ENCODE measurements at places on chromosomes 2 and 18. TPM values are rescaled to one million over a fixed set of nuclear protein-coding genes. Genes with fewer than 3 reads are reported as not detected.

- H3K27me3 ChIP-seq, result peaks cover 22% of the 10 kb centered on the region
- H3K4me1 ChIP-seq, result no peaks in the 10 kb centered on the region
- DNase-seq, result no peak
- H3K27ac ChIP-seq, result no peak overlapping the region
Observed at GRCh38 chr2:181850936-181851560, 40.5 kb upstream of the ITPRID2 start.

- H3K4me1 ChIP-seq, result no peaks in the 10 kb centered on the region
- H3K27me3 ChIP-seq, result peaks cover 7% of the 10 kb centered on the region
- DNase-seq, result no peak
- H3K4me3 ChIP-seq, result no peak overlapping the region
Observed at GRCh38 chr2:230042195-230042594, 26.5 kb downstream of the SLC16A14 start.

GRCh38 chr2:166282154-166282553 is 93.6 kb downstream of the SCN9A start:
- H3K4me3 ChIP-seq, result no peak overlapping the region
- H3K36me3 ChIP-seq, result no peaks in the 10 kb centered on the region
- H3K27me3 ChIP-seq, result no peaks in the 10 kb centered on the region
- DNase-seq, result no peak
- no peak overlapping the region for H3K27ac ChIP-seq

GRCh38 chr2:48175656-48176055 is 269.4 kb upstream of the FBXO11 start:
- H3K4me1 ChIP-seq, result no peaks in the 10 kb centered on the region
- H3K36me3 ChIP-seq, result no peaks in the 10 kb centered on the region
- no peaks in the 10 kb centered on the region for H3K27me3 ChIP-seq
- no peak overlapping the region for H3K27ac ChIP-seq
- H3K4me3 ChIP-seq, result no peak overlapping the region

GRCh38 chr2:54574107-54574859 is 118.2 kb downstream of the SPTBN1 start:
- H3K36me3 ChIP-seq, result no peaks in the 10 kb centered on the region
- peak overlapping the region; percentile 100 for H3K27ac ChIP-seq
- peak; percentile 77 for DNase-seq
- peaks cover 88% of the 10 kb centered on the region for H3K4me1 ChIP-seq
- H3K27me3 ChIP-seq, result no peaks in the 10 kb centered on the region

DNA sequence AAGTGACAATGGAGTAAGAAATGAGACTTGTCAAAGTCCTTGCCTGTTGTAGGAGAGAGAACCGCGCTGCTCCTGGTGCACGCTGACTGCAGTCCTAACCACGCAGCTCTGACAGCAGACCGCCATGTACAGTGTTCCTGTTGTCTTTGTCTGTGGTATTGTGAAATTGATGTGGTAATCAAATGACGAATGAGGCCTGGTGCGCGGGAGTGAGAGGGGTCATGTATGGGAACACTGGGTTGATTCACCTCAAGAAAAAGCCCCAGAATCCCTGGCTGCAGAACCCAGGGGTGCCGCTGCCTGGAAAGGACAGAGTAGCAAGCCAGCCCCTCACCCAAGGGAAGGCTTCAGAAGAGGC is 64.0 kb downstream of the INPP4A start:
- H3K4me1 ChIP-seq, result peaks cover 92% of the 10 kb centered on the region
- H3K27me3 ChIP-seq, result no peaks in the 10 kb centered on the region
- no peaks in the 10 kb centered on the region for H3K36me3 ChIP-seq
- peak overlapping the region; percentile 48 for H3K4me3 ChIP-seq

DNA sequence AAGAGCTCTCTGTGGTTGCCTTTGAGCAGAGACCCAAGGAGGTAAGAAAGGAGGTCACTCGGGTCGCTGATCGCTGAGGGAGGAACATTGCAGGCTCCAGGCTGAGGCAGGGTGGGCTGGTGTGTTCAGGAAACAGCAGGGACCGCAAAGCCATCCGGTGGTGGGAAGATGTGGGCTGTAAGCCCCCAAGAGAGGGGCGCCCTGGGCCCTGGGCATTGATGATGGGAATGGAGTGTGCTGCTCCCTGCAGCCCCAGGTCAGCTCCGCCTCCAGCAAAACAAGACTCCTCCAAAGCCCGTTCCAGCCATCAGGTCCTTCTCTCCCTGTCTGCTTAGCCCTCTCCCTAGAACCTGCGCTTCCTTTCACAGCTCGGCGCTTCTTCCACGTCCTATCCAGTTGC is 229.7 kb downstream of the KLHL29 start:
- peaks cover 7% of the 10 kb centered on the region for H3K4me1 ChIP-seq
- H3K4me3 ChIP-seq, result no peak overlapping the region
- no peak for DNase-seq
- peaks cover 9% of the 10 kb centered on the region for H3K36me3 ChIP-seq

GRCh38 chr2:25254961-25255360 is 86.6 kb upstream of the POMC start:
- no peaks in the 10 kb centered on the region for H3K36me3 ChIP-seq
- H3K27ac ChIP-seq, result no peak overlapping the region
- H3K4me3 ChIP-seq, result peak overlapping the region; percentile 23
- DNase-seq, result no peak
- H3K27me3 ChIP-seq, result no peaks in the 10 kb centered on the region

GRCh38 chr2:86048888-86049287 is 56.8 kb downstream of the POLR1A start:
- DNase-seq, result no peak
- H3K27me3 ChIP-seq, result no peaks in the 10 kb centered on the region
- no peak overlapping the region for H3K27ac ChIP-seq
- peaks cover 12% of the 10 kb centered on the region for H3K36me3 ChIP-seq
- peaks cover 4% of the 10 kb centered on the region for H3K4me1 ChIP-seq
- H3K4me3 ChIP-seq, result no peak overlapping the region

DNA sequence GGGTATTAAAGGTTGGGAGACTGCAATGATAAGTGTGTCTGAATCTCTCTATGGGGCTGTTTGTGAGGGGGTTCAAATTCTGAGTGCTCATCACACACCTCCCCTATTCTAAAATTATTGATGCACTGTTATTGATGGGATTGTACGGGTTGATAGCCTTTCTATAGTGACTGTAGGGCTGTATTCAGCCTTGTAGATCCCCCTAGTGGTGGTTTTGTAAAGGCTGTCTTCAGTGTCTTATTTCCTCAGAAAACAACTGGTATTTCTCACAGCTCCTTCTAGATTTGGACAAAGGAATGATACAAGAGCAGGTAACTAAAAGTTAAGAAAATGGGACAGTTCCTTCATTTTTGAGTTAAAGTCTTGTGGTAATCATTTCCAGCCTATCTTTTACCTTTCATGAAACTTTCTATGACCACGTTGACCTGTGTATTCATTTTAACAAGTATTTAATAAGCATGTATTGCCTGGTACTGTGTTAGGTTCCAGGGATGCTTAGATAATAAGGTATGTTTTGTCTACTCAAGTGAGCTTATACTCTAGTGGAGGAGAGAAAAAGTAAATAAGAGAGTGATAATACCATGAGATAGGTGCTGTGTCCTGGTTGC is 21.2 kb downstream of the SMAD4 start:
- H3K4me3 ChIP-seq, result no peak overlapping the region
- peak overlapping the region; percentile 47 for H3K27ac ChIP-seq
- no peaks in the 10 kb centered on the region for H3K36me3 ChIP-seq
- peaks cover 19% of the 10 kb centered on the region for H3K4me1 ChIP-seq

GRCh38 chr2:47650001-47650535 is 132.9 kb upstream of the MSH6 start:
- H3K4me3 ChIP-seq, result no peak overlapping the region
- no peaks in the 10 kb centered on the region for H3K36me3 ChIP-seq
- H3K4me1 ChIP-seq, result no peaks in the 10 kb centered on the region

DNA sequence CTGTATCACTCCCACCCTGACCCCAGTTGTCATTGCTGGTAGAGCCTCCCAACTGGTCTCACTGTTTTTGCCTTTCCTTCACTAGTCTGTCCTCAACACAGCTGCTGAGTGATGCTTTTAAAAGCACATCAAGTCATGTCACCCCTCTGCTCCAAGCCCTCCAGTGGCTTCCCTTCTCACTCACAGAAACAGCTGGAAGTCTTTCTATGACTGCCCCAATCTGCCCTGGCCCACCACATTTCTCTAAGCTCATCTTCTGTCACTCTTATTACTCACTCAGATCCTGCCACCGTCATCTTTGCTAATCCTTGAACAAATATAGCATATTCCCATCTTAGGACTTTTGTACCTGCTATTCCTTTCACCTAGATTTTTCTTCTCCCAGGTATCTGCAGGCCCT is 242.6 kb upstream of the RBBP8 start:
- no peak for DNase-seq
- no peaks in the 10 kb centered on the region for H3K36me3 ChIP-seq
- H3K27me3 ChIP-seq, result peaks cover 16% of the 10 kb centered on the region
- no peaks in the 10 kb centered on the region for H3K4me1 ChIP-seq
- no peak overlapping the region for H3K27ac ChIP-seq

- H3K27ac ChIP-seq, result no peak overlapping the region
- DNase-seq, result no peak
- no peaks in the 10 kb centered on the region for H3K27me3 ChIP-seq
- no peaks in the 10 kb centered on the region for H3K4me1 ChIP-seq
Observed at GRCh38 chr2:138997856-138998517, 217.8 kb upstream of the NXPH2 start.

GRCh38 chr2:8314063-8314462 is 367.8 kb upstream of the ID2 start:
- no peak overlapping the region for H3K4me3 ChIP-seq
- H3K36me3 ChIP-seq, result peaks cover 14% of the 10 kb centered on the region
- no peak for DNase-seq
- no peaks in the 10 kb centered on the region for H3K27me3 ChIP-seq

DNA sequence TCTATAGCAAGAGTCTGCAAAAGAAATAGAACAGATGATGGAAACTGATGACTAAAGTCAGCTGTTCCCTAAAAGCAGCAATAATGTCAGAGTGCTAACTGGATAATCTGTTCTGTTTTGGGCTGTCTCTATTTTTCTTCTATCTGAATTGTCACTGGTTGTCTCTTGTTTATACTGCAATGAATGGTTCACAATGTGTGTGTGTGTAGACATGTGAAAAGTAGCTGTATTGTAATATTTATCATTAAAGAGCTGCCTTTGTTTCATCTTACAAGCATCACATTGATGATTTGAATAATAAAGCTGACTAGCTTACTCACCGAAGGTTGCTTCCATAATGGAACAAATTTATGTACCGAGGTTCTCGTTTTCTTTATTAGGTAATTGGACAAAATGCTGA is 456.0 kb upstream of the ZEB2 start:
- H3K4me3 ChIP-seq, result no peak overlapping the region
- no peak for DNase-seq
- H3K27ac ChIP-seq, result no peak overlapping the region
- H3K36me3 ChIP-seq, result peaks cover 3% of the 10 kb centered on the region

GRCh38 chr2:2575870-2576386 is 244.9 kb upstream of the MYT1L start:
- no peaks in the 10 kb centered on the region for H3K36me3 ChIP-seq
- no peaks in the 10 kb centered on the region for H3K4me1 ChIP-seq
- DNase-seq, result no peak
- no peak overlapping the region for H3K4me3 ChIP-seq
- no peak overlapping the region for H3K27ac ChIP-seq

DNA sequence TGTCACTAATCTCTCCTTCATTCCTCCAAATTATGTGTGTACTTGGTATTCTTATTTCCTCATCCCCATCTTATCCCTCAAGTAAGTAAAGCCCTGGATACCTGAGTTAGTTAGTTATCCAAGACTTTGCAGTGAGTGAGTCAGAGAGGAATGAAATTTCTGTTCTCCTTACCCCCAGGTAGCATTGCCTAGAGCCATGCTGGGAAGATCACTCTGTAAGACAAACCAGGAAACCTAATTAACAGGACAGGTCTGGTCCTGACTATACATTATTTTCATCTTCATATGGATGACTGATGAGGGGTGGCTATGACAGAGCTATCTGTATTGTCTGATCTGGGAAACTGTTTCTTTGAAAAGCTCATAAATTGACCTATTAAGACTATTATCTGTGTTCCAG is 55.0 kb upstream of the ITGA6 start:
- DNase-seq, result no peak
- no peak overlapping the region for H3K4me3 ChIP-seq
- H3K36me3 ChIP-seq, result no peaks in the 10 kb centered on the region

GRCh38 chr2:102295566-102295965 is 15.8 kb upstream of the IL1RL1 start:
- H3K4me3 ChIP-seq, result peak overlapping the region; percentile 64
- peaks cover 74% of the 10 kb centered on the region for H3K4me1 ChIP-seq
- H3K36me3 ChIP-seq, result no peaks in the 10 kb centered on the region
- no peaks in the 10 kb centered on the region for H3K27me3 ChIP-seq

DNA sequence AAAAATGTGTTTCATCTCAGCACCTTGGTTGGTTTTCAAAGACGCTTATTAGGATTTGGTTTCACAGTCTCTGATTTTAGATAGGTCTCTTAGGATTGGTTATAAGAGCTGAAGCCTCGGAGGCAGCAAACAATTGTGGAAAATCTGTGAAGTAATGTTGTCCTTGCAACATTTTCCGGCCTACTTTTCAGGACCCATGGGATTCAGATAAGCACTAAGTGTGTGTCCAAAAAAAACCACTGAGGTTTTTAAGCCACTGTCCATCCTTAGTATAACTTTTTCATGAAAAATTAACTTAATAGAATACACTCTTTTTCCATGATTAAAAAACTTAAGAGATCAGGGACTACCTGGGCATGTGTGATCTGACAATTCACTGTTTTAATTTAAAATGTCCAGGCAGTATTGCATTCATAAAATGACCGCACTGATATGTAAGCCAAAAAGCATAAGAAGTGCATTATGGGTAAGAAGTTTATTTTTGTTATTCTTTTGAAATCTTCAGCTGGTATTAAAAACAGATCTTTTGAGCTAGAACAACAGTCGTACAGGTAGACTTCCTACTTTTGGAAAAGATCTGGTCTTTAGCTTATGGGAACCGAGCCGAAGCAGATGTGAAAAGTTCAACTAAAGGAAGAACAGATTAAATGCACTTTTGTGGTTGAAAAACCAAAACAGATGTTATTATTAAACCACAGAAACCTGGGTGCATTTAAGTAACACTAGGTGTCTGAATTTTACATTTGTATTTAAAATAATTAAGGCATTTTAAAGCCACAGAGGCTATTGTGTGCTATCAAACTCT is 479.4 kb upstream of the ZEB2 start:
- no peak for DNase-seq
- no peak overlapping the region for H3K27ac ChIP-seq
- H3K4me1 ChIP-seq, result no peaks in the 10 kb centered on the region
- no peak overlapping the region for H3K4me3 ChIP-seq

DNA sequence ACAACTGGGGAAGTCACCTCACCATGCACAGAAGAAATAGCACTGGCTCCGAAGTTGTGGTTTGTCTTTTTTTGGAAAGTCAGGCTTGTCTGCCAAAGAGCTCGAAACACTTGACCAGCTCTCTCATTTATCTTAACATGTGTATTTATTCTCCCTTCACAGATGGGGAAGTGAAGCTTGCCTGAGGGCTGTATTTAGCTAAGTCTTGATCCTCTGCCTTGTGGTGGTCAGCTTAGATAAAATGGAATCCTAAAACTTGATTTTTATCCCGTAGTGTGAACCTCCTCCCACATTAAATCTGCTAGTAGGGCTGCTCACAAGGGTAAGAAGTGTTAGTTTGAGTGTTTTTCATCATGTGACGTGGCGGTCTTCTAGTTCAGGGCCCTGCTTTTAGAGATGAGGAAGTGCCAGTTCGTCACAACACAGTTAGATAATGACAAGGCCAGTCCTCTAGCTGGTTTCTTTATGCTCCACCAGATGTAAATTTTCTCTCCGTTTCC is 89.7 kb downstream of the TMEM247 start:
- H3K36me3 ChIP-seq, result no peaks in the 10 kb centered on the region
- H3K4me3 ChIP-seq, result peak overlapping the region; percentile 80
- H3K4me1 ChIP-seq, result peaks cover 60% of the 10 kb centered on the region
- no peaks in the 10 kb centered on the region for H3K27me3 ChIP-seq

The UGT1A3 gene
- total RNA-seq, result not detected

The KANSL1L gene
- total RNA-seq, result 7.5 TPM

The NEMP2 gene
- 9.4 TPM for total RNA-seq

The APLF gene
- 2.0 TPM for total RNA-seq

The OR6B2 gene
- not detected for total RNA-seq
